ENCODE measurements at places on chromosomes 3 and 15.

- peak; percentile 41 for DNase-seq
Measured at GRCh38 chr3:129576514-129577352, 29.7 kb downstream of the PLXND1 start.

- DNase-seq, result no peak
Measured at GRCh38 chr3:21174461-21174860, 576.5 kb downstream of the ZNF385D start.

GRCh38 chr3:149618151-149619123, 39.4 kb downstream of the WWTR1 start:
- DNase-seq, result no peak

DNA sequence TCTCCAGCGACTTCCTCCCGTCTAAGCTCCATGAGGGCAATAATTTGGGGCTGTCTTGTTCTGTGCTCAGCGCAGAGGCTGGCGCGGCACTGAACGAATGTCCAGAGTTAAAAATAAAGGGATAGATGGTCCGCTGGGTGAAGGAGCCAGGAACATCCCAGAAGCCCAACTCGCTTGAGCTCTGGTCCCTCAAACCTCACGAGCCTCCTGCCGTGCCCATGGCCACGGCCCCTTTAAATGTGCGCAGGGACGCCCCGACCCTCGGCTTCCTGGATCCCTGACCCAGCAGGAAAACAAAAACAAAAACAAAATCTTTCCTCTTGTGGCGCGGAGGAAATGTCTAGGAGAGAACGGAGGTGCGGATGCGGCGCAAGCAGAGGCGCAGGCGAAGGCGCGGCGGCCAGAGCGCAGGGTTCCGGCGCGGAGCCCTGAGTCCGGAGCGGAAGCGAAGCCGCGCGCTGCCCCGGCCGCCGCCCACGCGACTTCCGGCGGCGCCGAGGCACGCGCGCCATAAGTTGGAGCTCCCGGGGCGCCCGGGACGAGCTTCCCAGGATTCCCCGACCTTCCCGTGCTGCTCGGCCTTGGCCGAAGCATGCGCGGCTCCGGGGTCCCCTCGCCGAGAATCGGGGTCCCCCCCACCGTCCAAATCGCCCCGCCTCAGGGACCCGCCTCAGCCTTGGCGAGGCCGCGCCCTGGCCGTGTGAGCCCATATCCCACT, 52.9 kb upstream of the WNT7A start:
- no peak for DNase-seq

DNA sequence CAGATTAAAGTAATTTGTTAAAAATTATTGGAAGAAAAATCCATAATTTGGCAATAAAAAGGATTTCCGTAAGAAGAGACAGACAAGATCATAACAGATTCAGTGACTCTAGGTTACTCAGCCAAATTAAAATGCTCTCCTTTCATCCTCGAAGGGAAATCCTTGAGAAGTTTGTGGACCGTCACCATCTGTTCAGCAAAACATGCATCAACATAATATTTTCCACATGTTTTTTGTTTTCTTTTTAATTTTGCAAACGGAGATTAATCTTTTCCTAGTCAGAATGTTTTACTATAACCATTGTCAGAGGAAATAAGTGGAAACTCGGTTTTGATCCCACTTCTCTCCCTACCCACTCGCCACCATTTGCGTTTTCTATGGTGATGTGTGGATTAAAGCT, 128.3 kb downstream of the TMCO5A start:
- no peak for DNase-seq

- DNase-seq, result no peak
Measured at GRCh38 chr3:78116874-78117273, 1077.0 kb downstream of the ROBO2 start.

Data from stimulated activated CD4-positive, alpha-beta T cell treated with anti-CD3 and anti-CD28 coated beads, TNF-alpha, amount 100 ng/mL, for 1 hour (primary cell).